ENCODE measurements at places on chromosomes 3 and 15.

GRCh38 chr3:151561878-151562277, 101.0 kb upstream of the IGSF10 start:
- DNase-seq: no peak

GRCh38 chr15:77688693-77689092, 56.0 kb upstream of the LINGO1 start:
- DNase-seq: no peak

- DNase-seq: no peak
These were observed 22.2 kb downstream of the CP start for GRCh38 chr3:149199474-149199873.

DNA sequence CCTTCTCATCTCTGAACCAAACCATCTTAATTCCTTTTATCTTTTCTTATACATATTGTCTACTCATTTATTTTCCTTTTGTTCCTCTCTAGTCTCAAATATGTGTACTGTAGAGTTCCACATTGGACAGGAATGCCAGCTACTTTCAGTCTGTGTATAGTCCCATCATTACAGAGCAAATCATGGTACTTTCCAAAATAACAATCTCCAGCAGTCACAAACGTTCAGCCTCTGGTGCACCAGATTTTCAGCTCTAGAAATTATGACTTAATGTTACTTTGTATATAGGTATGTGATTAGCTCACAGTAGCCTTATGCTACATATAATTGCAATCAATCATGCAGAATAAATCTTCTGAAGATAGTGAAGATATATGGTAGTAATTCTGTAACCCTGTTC, 32.5 kb upstream of the TM4SF4 start:
- no peak for DNase-seq

GRCh38 chr3:64150623-64151207, 74.6 kb downstream of the PRICKLE2 start:
- DNase-seq: no peak

- DNase-seq: no peak
These were observed 230.4 kb upstream of the WNT5A start for GRCh38 chr3:55717481-55717880.

DNA sequence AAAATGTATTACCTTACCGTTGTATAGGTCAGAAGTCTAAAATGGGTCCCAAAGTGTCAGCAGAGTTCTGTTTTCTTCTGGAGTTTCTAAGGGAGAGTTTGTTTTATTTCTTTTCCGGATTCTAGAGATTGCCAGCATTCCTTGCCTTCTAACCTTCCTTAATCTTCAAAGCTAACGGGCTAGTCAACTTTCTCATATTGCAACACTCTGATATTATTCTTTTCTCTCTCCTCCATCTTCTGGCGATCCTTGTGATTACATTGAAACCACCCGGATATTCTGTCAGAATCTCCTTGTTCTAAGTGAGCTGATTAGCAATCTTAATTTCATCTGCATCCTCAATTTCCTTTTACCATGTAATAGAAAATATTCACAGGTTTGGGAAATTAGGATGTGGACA, 36.2 kb upstream of the AADACL2 start:
- no peak for DNase-seq

All from germinal center (tissue), 1 donor.